Upper lobe of left lung (tissue), 6 donors: ENCODE measurements at places on chromosomes 13 and 19. TPM values are rescaled to one million over a fixed set of nuclear protein-coding genes. Genes with fewer than 3 reads are reported as not detected.

GRCh38 chr13:102872131-102872530 is 26.3 kb downstream of the ERCC5 start:
- peaks cover 61% of the 10 kb centered on the region for H3K36me3 ChIP-seq
- no peak for DNase-seq
- H3K4me3 ChIP-seq, result no peak overlapping the region
- H3K27me3 ChIP-seq, result no peaks in the 10 kb centered on the region
- H3K4me1 ChIP-seq, result peaks cover 10% of the 10 kb centered on the region

- no peaks in the 10 kb centered on the region for H3K4me1 ChIP-seq
- no peak overlapping the region for H3K27ac ChIP-seq
- no peaks in the 10 kb centered on the region for H3K36me3 ChIP-seq
- no peak overlapping the region for H3K4me3 ChIP-seq
Measured at GRCh38 chr19:10044390-10044789, 31.1 kb downstream of the RDH8 start.

DNA sequence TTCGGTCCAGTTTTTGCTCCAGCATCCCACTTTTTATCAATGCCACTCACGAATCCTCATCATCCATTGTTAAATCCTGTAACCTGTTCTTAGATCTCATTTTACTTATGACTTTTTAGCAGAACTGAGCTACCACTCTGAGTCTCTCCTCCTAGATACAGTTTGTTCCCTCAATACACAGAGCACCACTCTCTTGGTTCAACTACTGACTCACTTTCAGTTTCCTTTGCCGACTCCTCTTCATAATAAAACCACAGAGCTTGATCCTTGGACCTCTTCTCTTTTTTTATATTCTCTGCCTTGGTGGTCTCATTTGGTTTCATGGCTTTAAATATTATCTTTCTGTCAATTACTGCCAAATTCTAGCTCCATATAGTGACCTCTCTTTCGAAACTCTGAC is 150.3 kb downstream of the SLITRK5 start:
- H3K27ac ChIP-seq, result no peak overlapping the region
- no peak overlapping the region for H3K4me3 ChIP-seq
- H3K27me3 ChIP-seq, result no peaks in the 10 kb centered on the region
- DNase-seq, result no peak

DNA sequence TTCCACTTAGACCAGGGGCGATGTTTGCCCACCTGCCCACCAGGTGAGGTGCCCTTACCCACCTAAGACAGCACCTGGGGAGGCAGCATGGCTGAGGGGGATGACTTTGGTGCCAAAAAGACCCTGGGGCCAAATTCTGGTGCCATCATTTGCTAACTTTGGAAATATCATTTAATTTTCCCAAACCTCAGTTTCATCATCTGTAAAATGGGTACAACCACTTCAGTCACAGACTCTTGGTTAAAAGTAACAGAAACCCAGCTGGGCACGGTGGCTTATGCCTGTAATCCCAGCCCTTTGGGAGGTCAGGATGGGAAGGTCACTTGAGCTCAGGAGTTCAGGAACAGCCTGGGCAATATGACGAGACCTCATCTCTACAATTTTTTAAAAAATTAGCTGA is 177.8 kb downstream of the USP12 start:
- no peak for DNase-seq
- H3K4me3 ChIP-seq, result no peak overlapping the region
- H3K27me3 ChIP-seq, result no peaks in the 10 kb centered on the region
- H3K36me3 ChIP-seq, result no peaks in the 10 kb centered on the region
- peaks cover 4% of the 10 kb centered on the region for H3K4me1 ChIP-seq

- H3K4me1 ChIP-seq, result peaks cover 13% of the 10 kb centered on the region
- no peak for DNase-seq
- no peaks in the 10 kb centered on the region for H3K27me3 ChIP-seq
- no peak overlapping the region for H3K27ac ChIP-seq
- H3K4me3 ChIP-seq, result no peak overlapping the region
- H3K36me3 ChIP-seq, result peaks cover 40% of the 10 kb centered on the region
Measured at GRCh38 chr19:50478901-50479715, 2.5 kb upstream of the GARIN5A start.

DNA sequence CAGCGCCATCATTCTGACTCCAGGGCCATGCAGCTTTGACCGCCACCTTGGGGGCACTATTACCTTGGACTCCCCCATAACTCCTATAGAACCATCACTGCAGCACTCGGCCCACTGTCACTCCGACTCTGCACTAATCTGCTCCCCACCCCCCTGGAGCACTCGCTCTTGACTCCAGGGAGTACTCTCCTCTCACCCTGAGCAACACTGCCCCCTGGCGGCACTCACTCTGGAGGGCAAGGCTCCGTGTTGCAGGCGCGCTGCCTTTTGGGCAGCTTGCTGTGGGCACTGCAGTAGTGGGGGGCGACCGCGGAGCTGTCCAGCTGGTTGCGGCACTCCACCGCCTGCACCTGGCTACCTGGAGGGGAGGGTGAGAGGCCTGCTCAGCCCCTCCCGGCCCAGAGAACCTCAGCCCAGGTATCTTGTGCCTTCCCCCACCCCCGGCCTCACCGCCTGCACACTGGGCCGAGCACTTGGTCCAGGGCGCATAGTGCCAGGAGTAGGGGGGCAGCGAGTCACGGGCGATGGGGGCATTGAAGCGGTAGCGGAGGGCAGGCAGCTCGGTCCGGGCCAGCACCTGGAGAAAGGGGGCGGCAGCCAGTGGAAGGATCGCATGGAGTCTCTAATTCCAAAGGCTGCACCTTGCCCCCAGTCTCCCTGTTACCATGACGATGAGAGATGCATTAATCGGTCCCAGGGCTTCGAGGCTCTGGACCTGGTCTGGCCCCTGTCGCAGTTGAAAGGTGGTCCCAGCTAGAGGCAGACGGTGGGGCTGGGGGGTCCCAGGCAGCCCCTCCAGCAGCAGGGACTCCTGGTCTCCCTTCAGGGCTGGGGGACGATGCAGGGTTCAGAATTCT is 8.9 kb upstream of the MYO1F start:
- H3K36me3 ChIP-seq, result no peaks in the 10 kb centered on the region
- H3K27ac ChIP-seq, result no peak overlapping the region
- H3K4me3 ChIP-seq, result no peak overlapping the region
- H3K4me1 ChIP-seq, result no peaks in the 10 kb centered on the region
- H3K27me3 ChIP-seq, result no peaks in the 10 kb centered on the region

GRCh38 chr13:40061466-40062450 is 406.3 kb downstream of the COG6 start:
- H3K27me3 ChIP-seq, result no peaks in the 10 kb centered on the region
- DNase-seq, result no peak
- H3K36me3 ChIP-seq, result no peaks in the 10 kb centered on the region
- H3K4me3 ChIP-seq, result no peak overlapping the region
- H3K27ac ChIP-seq, result no peak overlapping the region

GRCh38 chr19:16902545-16902944 is 13.7 kb downstream of the F2RL3 start:
- H3K4me1 ChIP-seq, result no peaks in the 10 kb centered on the region
- no peak overlapping the region for H3K27ac ChIP-seq
- no peak for DNase-seq
- no peak overlapping the region for H3K4me3 ChIP-seq
- H3K36me3 ChIP-seq, result no peaks in the 10 kb centered on the region
- no peaks in the 10 kb centered on the region for H3K27me3 ChIP-seq

GRCh38 chr13:40315416-40316064 is 350.9 kb downstream of the FOXO1 start:
- H3K4me3 ChIP-seq, result no peak overlapping the region
- H3K36me3 ChIP-seq, result no peaks in the 10 kb centered on the region
- peak overlapping the region; percentile 42 for H3K27ac ChIP-seq
- DNase-seq, result no peak
- H3K27me3 ChIP-seq, result no peaks in the 10 kb centered on the region
- H3K4me1 ChIP-seq, result peaks cover 5% of the 10 kb centered on the region

Gene ZNF599
- total RNA-seq, result 7.3 TPM

Gene FBXO27
- 8.1 TPM for total RNA-seq

Gene LILRB2
- 12.1 TPM for total RNA-seq

Gene CDC34
- 53.5 TPM for total RNA-seq

Gene SELENOV
- total RNA-seq, result not detected
